ENCODE measurements at places on chromosomes 1 and 21.

DNA sequence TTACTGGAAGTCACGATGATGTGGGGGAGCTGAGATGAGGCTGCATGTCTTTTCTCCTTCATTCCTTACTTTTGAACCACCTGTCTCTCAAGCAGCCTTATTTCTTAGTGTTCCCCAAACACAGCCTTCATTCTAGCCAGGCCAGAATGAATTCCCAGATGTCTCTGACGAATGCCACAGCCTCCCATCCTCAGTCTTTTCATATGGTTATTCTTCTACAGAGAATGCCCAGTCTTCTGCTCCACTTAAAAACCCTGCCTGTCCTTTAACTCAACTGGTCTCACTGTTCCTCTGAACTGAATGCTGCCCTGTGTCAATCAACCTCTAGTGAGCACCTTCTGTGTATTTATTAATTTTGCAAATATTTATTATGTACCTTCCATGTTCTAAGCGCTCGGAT lies 156.2 kb downstream of the PLA2G4A start:
- DNase-seq = no peak

DNA sequence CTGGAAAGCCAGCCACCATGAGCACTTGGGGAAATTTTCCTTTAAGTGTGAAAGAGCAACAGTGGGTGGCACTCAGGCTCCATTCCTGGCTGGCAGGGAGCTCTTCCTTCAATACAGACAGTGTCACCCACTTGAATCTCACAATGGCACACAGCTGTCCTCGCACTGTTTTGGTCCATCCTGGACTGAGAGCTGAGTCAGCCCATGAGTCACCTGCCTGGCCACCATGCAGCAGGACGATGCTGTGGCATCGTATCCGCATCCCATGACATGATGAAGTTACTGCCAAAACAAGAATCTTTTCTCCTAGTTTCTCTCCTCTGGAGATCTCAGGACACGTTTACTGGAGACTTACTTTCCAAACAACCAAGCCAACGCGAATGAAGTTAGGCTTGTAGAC lies 6.0 kb downstream of the TMPRSS2 start:
- DNase-seq = no peak

GRCh38 chr1:241608379-241609033 lies 31.7 kb downstream of the CHML start:
- peak; percentile 76 for DNase-seq

GRCh38 chr1:82323144-82323841 lies 522.6 kb downstream of the ADGRL2 start:
- no peak for DNase-seq

GRCh38 chr1:168091720-168092550 lies 44.8 kb downstream of the GPR161 start:
- DNase-seq = no peak

- no peak for DNase-seq
Observed at GRCh38 chr1:23126200-23126599, 42.5 kb downstream of the LUZP1 start.

DNA sequence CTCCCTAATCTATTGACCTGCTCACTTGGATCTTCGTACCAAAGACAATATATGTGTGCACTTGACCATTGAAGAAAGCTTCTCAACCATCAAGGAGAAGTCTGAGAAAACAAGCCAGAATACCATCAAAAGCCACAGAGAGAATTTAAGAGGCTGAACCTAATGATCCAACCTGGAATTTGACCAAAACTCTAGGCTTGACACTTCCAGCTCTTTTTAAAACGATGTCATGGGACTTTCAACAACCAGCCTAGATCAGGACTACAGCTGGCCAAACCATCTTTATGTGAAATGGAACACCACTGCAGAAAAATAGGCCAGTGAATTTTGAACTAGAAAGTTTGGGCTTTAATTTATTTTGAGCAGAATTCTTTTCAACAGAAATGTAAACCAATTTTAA lies 444.4 kb downstream of the LTN1 start:
- no peak for DNase-seq

DNA sequence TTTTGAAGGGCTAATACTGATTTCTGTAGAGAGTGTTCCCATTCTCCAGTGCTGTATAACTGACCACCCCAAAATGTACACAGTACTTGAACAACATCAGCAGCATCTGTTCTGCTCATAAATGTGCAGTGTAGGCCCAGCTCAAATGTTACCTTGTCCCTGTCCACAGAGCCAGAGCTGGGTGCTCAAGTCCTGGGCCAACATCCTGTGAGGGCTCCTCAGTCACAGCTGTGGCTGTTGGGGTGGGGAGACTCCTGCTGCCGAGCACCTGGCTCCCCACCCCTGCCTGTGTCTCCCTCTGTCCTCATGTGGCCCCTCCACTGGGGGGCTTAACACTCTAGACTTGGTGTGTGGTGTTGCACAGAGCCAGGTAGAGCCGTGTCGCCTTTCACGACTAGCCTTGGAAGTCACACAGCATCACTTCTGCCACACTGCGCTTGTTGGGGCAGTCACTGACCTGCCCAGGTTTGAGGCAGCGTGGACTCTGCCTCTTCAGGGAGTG lies 30.5 kb downstream of the DIP2A start:
- DNase-seq = no peak

- DNase-seq = no peak
Observed at GRCh38 chr1:168396940-168397684, 116.4 kb downstream of the TBX19 start.

- DNase-seq = peak; percentile 71
Observed at GRCh38 chr1:179231923-179232322, 2.4 kb upstream of the ABL2 start.

DNA sequence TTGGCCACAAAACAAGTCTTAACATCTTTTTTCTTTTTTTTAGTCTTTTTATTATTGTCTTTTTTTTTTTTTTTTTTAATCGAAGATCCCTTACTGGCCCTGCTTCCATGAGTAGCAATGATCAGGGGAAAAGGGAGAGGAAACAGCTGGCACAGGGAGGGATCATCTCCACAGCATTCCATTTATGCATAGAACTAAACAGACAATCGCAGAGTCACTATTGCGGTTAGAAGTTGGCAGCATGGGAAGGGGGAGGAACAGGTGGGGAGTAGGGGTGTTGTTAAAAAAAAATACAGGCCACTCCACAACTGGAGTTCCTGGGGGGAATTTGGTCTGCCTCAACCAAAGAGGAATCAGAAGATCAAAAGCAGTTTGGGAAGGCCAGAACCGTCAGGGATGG lies 55.4 kb downstream of the C1orf185 start:
- DNase-seq = no peak

DNA sequence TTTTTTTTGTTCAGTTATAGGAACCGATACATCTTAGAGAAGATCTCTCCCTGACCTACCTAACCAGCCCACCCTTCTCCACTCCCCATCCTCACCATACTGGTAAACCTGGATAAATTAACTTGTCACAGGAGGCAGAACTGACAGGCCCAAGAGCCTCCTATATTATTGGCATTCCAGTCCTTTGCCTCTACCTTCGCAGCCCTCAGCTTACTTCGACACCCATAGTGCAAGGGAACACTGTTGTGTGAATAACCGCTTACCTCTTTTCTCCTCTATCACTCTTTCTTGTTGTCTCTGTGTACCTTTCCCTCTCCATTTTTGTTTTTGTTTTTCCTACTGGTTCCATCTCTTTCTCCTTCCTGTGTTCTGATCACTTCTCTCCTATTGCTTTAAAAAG lies 58.7 kb downstream of the CDC14A start:
- DNase-seq = no peak

DNA sequence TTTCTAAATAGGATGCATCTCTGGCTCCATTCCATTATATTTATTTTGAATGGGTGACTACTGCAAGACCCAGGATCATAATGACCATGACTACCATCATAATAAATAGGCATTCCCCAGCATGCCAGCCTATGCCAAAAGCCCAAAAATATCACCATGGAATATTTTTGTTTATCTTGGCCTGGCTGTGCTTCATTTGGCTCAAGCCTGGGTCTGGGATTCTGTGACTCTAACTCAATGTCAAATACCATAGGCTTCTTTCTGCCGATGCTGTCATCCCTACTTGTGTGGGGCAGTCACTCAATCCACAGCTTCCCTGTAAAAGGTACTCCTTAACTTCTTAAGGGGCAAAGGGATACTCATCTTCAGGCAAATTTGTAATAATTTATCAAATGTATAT lies 66.6 kb downstream of the DIRAS3 start:
- no peak for DNase-seq

- DNase-seq = no peak
Observed at GRCh38 chr1:15160626-15161025, 7.1 kb downstream of the TMEM51 start.

GRCh38 chr21:44702973-44703730 lies 6.2 kb downstream of the KRTAP10-12 start:
- DNase-seq = no peak

DNA sequence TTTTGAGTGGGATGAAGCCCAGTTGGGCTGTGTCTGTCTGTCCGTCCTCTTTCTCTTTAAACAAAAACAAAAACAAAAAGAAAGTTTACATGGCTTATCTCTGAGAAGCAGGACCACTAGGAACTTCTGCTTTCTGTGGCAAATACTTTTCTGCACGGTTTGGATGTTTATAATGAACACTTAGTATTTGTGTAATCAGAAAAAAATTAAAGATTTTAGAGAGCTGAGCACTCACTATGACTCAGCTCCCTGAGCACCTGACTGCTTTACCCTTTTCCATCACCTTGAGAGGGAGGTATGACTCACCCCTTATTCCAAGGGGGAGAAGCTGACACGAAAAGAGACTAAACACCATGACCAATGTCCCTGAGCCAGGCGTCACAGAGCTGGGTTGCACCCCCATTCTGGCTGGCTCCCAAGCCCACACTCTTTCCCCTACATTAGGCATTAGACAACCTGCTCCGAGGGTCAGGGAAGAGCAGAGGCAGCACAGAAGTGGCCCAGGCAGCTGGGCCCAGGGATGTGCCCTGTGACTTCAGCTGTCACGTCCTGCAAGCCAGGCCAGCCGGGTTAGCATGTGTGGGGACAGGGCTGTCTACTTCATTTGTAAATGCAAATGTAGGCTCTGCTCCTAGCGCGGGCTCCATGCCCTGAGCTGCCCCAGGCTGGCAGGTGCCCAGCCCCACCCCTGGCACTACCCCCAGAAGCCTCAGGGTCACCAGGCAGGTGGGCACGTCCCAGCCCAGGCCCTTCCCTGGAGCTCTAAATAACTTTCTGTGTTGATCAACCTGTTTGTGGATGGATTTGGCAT lies 30.4 kb downstream of the RAP1GAP start:
- peak; percentile 20 for DNase-seq

DNA sequence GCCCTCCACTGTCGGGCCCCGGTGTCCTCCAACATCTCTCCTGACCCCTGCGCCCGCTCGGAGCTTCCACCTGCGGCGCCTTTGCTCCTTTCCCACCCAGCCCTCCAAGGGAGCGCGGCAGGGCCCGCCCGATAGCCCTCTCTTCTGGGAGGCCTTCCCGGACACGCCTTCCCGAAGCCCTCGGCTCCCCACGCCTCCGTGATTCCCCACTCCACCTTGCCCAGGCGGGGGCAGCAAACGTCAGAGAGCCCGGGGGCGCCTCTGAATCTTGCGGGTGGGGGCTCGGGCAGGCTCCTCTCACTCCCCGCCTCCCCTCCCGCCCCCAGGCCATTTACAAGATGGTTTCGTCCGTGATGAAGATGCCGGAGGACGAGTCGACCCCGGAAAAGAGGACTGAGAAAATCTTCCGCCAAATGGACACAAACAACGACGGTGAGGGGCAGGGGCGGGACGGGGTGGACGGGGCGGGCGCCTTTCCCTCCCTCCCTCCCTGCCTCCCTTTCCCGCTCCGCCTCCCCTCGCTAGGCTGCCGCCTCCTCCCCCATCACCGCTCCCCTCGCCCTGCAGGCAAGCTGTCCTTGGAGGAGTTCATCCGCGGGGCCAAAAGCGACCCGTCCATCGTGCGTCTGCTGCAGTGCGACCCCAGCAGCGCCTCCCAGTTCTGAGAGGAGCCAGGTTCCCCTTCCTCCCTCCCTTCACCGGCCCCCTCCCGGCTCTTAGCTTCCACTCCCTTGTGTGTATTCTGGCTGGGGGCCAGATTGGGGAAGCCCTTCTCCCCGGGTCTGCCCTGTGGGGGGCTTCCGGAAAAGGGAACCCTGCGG lies 7.1 kb downstream of the HPCA start:
- no peak for DNase-seq

DNA sequence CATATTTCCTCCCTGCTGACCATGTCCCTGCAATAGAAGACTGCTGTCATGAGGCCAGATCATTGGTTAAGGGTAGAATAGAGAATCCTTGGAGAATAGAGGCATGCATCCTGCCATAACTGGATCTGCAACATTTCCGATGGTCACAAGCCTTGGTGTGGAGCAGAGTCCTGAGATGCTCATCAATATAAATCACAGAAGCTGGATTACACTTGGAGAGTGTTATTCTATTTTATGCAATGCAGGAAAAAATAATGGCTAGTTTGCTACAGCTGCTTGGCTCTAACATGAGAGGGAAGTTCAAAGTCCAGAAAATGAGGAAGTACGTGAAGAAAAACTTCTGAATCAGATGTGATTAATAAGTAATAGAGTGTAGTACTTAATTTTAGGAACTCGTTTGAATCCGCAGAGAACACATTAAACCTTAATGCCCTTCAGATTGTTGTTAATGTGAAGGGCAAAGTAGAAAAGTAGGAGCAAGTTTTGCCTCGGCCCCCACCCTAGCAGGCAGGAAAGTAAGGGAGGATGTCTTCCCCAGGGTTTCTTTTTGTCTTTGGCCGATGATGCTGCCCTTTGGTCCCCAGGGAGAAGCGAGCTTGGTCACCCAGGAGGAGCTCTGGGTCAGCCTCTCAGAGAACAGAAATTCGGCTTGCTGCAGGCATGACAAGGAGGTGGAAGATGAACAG lies 59.5 kb downstream of the KCNK1 start:
- DNase-seq = no peak

DNA sequence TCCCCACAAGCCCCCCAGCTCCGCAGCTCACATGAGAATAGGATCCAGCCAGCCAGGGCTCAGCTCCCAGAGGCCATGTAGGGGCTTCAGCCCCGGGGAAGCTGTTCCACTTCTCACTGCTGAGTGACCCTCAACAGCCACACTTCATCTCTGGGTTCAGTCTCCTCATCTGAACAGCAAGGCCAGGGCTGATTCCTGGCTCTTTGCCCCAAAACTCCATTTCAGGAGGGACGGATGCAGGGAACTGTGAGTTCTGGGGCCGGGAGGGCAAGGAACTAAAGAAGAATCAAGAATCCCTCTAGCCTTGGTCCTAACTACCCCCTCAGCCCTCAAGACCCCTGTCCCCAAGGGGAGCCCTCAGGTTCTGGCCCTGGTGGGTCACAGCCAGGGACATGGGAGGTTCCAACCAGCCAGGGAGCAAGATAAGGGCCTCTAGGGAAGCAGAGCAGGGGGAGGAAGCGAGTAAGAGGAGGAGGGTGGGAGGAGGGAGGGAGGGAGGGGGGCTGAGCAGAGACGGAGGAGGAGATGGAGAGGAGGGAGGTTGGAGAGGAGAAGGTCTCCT lies 13.1 kb downstream of the SDC3 start:
- DNase-seq = no peak

- no peak for DNase-seq
Observed at GRCh38 chr21:42384156-42384945, 11.5 kb downstream of the TMPRSS3 start.

- DNase-seq = peak; percentile 35
Observed at GRCh38 chr1:246959944-246960693, 28.4 kb upstream of the AHCTF1 start.

GRCh38 chr1:186634511-186634910 lies 45.7 kb downstream of the PTGS2 start:
- no peak for DNase-seq

GRCh38 chr1:147902253-147902845 lies at the start of gene GJA8:
Gene GJA8, plus strand, starts transcription at chr1:147902795. Its CDS starts 5,161 bp downstream, at chr1:147907956.
- DNase-seq = no peak

- DNase-seq = no peak
Observed at GRCh38 chr1:11722538-11722937, 13.4 kb upstream of the AGTRAP start.

- no peak for DNase-seq
Observed at GRCh38 chr1:154420961-154421924, 16.1 kb downstream of the IL6R start.
